ENCODE measurements at places on chromosomes 4 and X. TPM values are rescaled to one million over a fixed set of nuclear protein-coding genes. Genes with fewer than 3 reads are reported as not detected.

GRCh38 chrX:14359316-14359715 lies 170.0 kb upstream of the GLRA2 start:
- no peaks in the 10 kb centered on the region for H3K27me3 ChIP-seq
- H3K4me3 ChIP-seq: no peak overlapping the region
- peak overlapping the region; percentile 26 for H3K27ac ChIP-seq
- H3K4me1 ChIP-seq: peaks cover 73% of the 10 kb centered on the region

DNA sequence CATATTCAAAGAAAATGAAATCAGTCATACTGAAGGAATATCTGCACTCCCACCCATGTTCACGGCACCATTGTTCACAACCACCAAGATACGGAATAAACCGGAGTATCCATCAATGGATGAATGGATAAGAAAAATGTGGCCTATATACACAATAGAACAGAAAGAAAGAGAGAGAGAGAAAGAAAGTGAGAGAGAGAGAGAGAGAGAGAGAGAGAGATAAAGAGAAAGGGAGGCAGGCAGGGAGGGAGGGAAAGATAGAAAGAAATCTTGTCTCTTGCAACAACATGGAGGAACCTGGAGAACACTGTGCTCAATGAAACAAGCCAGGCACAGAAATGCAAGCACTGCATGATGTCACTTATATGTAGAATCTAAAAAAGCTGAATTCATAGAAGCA lies 52.4 kb downstream of the ANKRD17 start:
- no peak for DNase-seq
- H3K4me3 ChIP-seq: no peak overlapping the region
- H3K27me3 ChIP-seq: no peaks in the 10 kb centered on the region
- H3K4me1 ChIP-seq: peaks cover 72% of the 10 kb centered on the region
- peak overlapping the region; percentile 8 for H3K27ac ChIP-seq

DNA sequence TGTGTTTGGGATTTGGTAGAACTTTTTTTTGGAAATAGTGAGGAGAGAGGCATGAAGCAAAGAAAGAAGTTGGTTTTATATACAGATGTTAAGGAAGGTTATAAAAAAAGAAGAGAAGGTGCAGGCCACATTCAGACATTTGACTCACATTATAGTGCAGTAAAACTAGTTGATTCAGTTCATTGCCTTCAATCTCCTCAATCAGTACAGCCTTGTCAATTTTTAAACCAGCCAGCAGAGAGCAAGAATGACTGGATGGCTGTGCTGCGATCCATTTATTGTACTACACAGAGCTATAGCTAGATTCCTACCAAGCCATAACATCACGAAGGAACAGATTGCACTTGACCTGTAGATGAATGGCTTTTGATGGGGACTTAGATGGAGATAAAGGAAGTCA lies 79.7 kb upstream of the LSM6 start:
- no peaks in the 10 kb centered on the region for H3K36me3 ChIP-seq
- no peaks in the 10 kb centered on the region for H3K27me3 ChIP-seq
- H3K4me3 ChIP-seq: no peak overlapping the region
- no peaks in the 10 kb centered on the region for H3K4me1 ChIP-seq
- no peak for DNase-seq
- no peak overlapping the region for H3K27ac ChIP-seq

DNA sequence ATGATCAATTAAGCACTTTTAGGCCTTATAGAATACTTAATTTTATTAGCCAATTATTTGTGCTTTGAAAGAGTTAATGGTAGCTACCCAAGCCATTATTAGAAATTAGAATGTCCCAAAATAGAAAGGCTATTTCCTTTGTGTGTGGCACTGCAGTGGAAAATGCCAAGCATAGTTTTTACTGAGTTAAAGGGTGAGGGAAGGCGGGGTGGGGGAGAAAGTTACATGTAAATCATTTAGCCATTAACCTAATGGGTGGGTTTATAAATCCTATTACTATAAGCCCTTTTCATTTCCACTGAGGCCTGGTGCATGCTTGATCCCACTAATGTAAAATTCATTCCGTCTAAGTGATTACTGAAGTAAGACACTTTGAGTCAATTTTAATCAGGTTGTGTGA lies 105.8 kb downstream of the POLA1 start:
- no peak overlapping the region for H3K27ac ChIP-seq
- H3K4me3 ChIP-seq: no peak overlapping the region
- no peak for DNase-seq

DNA sequence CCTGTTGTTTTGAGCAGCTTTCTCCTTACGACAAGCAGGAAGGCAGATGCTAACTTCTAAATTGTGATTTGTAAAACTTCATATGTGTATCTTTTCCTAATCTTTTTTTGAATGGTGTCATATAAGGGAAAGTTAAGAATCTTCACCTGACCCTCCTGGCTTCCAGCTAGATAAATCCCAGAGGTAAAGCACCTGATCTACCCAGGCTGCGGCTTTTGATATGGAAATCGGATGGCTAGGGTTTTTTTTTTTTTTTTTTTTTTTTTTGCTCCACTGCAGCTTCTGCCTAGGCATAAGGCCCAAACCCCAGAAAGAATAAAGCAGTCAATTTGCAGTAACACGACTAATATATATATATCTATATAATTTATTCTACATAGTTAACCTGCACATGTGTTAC lies 10.0 kb downstream of the MAB21L2 start:
- 0 out of 2 replicates have a peak, but pooled peaks cover 4% of the 10 kb centered on the region for H3K4me1 ChIP-seq
- H3K4me3 ChIP-seq: no peak overlapping the region
- H3K36me3 ChIP-seq: no peaks in the 10 kb centered on the region
- DNase-seq: no peak

- no peak overlapping the region for H3K27ac ChIP-seq
- no peak overlapping the region for H3K4me3 ChIP-seq
- H3K4me1 ChIP-seq: no peaks in the 10 kb centered on the region
- no peak for DNase-seq
- H3K27me3 ChIP-seq: no peaks in the 10 kb centered on the region
- no peaks in the 10 kb centered on the region for H3K36me3 ChIP-seq
These were observed 148.4 kb downstream of the STPG2 start for GRCh38 chr4:97994765-97995465.

- H3K4me1 ChIP-seq: no peaks in the 10 kb centered on the region
- H3K36me3 ChIP-seq: no peaks in the 10 kb centered on the region
- DNase-seq: no peak
- no peak overlapping the region for H3K4me3 ChIP-seq
- no peak overlapping the region for H3K27ac ChIP-seq
- no peaks in the 10 kb centered on the region for H3K27me3 ChIP-seq
These were observed 47.4 kb downstream of the CCSER1 start for GRCh38 chr4:90174621-90175023.

DNA sequence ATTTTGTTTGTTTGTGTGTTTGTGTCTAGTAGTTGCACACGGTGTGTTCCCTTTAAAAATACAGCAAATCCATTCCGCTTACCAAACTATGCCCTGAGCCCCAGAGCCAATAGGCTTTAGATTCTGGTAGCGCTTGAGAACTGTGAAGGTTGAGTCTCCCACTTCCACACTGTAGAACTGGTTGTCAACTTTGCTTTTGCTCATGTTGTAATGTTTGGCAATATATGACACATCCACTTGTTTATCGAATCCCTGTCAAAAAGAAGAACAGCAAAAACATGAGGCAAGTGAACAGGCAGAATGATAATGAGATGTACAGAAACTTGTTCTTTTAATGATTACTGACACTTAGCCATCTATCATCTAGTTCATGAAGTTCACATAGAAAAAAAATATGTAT lies 200.6 kb downstream of the MAPK10 start:
- DNase-seq: no peak
- no peak overlapping the region for H3K27ac ChIP-seq
- no peaks in the 10 kb centered on the region for H3K4me1 ChIP-seq
- H3K4me3 ChIP-seq: no peak overlapping the region
- no peaks in the 10 kb centered on the region for H3K36me3 ChIP-seq

GRCh38 chr4:187565416-187565815 lies 430.2 kb upstream of the ZFP42 start:
- no peak overlapping the region for H3K27ac ChIP-seq
- DNase-seq: no peak
- H3K4me3 ChIP-seq: no peak overlapping the region
- peaks cover 8% of the 10 kb centered on the region for H3K4me1 ChIP-seq
- no peaks in the 10 kb centered on the region for H3K36me3 ChIP-seq

- no peak overlapping the region for H3K4me3 ChIP-seq
- H3K27ac ChIP-seq: peak overlapping the region; percentile 33
- peaks cover 4% of the 10 kb centered on the region for H3K27me3 ChIP-seq
These were observed 30.6 kb upstream of the MCF2 start for GRCh38 chrX:139738581-139738980.

GRCh38 chr4:179361978-179362486 lies 1919.8 kb upstream of the AGA start:
- H3K36me3 ChIP-seq: no peaks in the 10 kb centered on the region
- no peaks in the 10 kb centered on the region for H3K27me3 ChIP-seq
- no peaks in the 10 kb centered on the region for H3K4me1 ChIP-seq

- H3K27ac ChIP-seq: no peak overlapping the region
- H3K36me3 ChIP-seq: peaks cover 6% of the 10 kb centered on the region
- H3K27me3 ChIP-seq: no peaks in the 10 kb centered on the region
- no peaks in the 10 kb centered on the region for H3K4me1 ChIP-seq
These were observed 26.2 kb upstream of the HGFAC start for GRCh38 chr4:3415471-3416141.

DNA sequence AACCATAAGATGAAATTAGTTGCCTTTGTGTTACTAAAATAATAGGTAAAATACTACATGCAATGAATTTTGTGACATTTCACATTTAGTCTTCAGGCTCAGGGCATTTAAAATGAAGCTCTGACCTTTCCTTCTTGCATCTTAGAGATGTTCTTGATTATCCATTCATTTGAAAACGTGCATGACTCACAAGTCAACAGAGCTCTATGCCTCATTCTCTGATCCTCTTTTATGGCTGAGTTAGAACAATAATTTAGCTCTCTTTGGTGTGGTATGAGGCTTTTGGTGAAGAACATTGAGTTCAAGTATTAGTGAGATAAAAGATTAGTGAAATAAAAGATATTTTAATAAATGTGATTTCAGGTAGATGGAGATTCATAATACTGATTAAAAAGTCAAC lies 66.5 kb downstream of the TIGD2 start:
- DNase-seq: no peak
- no peak overlapping the region for H3K27ac ChIP-seq
- H3K4me3 ChIP-seq: no peak overlapping the region
- H3K36me3 ChIP-seq: no peaks in the 10 kb centered on the region
- H3K4me1 ChIP-seq: no peaks in the 10 kb centered on the region

DNA sequence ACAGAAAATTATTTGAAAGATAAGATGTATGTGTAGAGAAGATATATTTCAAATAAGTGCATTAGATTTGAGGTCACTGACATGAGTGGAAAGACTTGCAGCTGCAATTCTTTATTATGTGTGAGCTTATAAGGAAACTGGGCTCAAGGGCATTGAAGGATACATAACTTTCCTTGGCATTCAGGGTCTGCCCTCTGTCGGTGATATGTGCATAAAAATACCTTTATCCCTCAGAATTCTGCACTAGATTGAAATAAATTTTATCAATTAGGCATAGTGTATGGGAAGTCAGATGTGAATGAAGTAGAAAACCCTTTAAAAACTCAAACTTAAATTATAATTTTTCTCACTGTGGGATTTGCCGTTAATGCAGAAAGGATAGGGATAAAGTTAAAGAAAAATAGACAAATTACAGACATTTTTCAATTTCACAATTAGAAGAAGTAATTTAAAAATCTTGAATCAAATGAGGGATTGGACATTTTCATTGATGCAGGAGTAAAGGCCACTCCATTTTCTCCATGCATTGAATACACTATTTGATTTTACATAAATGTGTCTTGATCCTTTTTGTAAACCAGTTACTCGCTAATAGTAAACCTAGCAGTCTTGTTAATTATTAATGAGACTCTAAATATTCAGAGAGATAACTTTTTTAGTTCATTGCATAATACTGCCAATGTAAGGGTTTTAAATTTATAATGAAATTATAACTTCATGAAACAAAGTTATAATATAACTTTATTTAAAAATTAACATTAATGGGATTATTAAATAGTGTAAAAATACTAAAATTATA lies 21.0 kb upstream of the ETNPPL start:
- no peak overlapping the region for H3K4me3 ChIP-seq
- H3K4me1 ChIP-seq: no peaks in the 10 kb centered on the region
- no peak overlapping the region for H3K27ac ChIP-seq
- no peaks in the 10 kb centered on the region for H3K36me3 ChIP-seq

- peak overlapping the region; percentile 84 for H3K4me3 ChIP-seq
- peaks cover 6% of the 10 kb centered on the region for H3K27me3 ChIP-seq
- no peaks in the 10 kb centered on the region for H3K36me3 ChIP-seq
- peak; percentile 95 for DNase-seq
- peak overlapping the region; percentile 93 for H3K27ac ChIP-seq
These were observed 83.3 kb downstream of the SNCA start for GRCh38 chr4:89753601-89754066.

GRCh38 chr4:148116264-148116663 lies 325.9 kb downstream of the NR3C2 start:
- DNase-seq: peak; percentile 23
- H3K4me3 ChIP-seq: no peak overlapping the region
- no peaks in the 10 kb centered on the region for H3K36me3 ChIP-seq
- H3K4me1 ChIP-seq: no peaks in the 10 kb centered on the region
- H3K27me3 ChIP-seq: peaks cover 5% of the 10 kb centered on the region

DNA sequence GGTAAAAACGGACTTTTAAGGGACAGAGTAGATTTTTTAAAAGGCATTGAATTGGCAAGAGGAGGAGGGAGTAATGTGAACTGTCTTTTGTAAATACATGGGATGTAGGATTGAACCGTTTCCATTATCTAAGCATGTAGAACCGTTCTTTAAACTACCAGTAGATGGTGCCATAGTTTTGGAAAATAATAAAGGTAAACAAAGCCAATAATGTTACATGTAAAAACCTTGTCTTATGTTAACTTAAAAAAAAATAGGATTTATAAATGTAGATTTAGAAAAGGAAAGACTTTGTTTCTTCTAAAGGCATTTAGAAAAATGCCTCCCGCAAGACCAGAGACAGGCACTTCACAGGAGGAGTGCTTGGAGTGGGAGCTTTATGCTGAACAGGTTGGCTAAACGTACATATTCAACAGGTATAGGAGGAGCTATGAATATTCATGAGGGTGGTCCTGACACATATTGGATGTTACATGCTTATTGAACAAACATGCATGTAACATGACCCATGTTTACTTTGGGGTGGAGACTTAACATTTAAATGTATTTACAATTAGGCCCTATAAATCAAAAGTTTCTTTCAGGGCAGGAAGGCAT lies 45.5 kb upstream of the FAM241A start:
- peaks cover 10% of the 10 kb centered on the region for H3K4me1 ChIP-seq
- no peak overlapping the region for H3K4me3 ChIP-seq
- no peak overlapping the region for H3K27ac ChIP-seq
- H3K27me3 ChIP-seq: no peaks in the 10 kb centered on the region

GRCh38 chr4:87975466-87975865 lies at the start of gene SPP1:
TSS of gene SPP1 (plus strand) at chr4:87975714. CDS start at chr4:87976896, 1,182 bp downstream.
- peak within 1 kb of the TSS; percentile 40 for H3K27ac ChIP-seq
- peak within 1 kb of the TSS; percentile 69 for H3K4me3 ChIP-seq
- peaks cover 45% of the 10 kb centered on the region for H3K4me1 ChIP-seq
- no peaks in the 10 kb centered on the region for H3K36me3 ChIP-seq

FAT4 gene
- 12.5 TPM for total RNA-seq

ERAS gene
- not detected for total RNA-seq

PROM1 gene
- 0.34 TPM for total RNA-seq

PAGE2B gene
- not detected for total RNA-seq

C4orf51 gene
- total RNA-seq: not detected

EMCN gene
- 0.07 TPM for total RNA-seq

USP9X gene
- 62.0 TPM for total RNA-seq
